ENCODE measurements at places on chromosomes 3 and 15.

DNA sequence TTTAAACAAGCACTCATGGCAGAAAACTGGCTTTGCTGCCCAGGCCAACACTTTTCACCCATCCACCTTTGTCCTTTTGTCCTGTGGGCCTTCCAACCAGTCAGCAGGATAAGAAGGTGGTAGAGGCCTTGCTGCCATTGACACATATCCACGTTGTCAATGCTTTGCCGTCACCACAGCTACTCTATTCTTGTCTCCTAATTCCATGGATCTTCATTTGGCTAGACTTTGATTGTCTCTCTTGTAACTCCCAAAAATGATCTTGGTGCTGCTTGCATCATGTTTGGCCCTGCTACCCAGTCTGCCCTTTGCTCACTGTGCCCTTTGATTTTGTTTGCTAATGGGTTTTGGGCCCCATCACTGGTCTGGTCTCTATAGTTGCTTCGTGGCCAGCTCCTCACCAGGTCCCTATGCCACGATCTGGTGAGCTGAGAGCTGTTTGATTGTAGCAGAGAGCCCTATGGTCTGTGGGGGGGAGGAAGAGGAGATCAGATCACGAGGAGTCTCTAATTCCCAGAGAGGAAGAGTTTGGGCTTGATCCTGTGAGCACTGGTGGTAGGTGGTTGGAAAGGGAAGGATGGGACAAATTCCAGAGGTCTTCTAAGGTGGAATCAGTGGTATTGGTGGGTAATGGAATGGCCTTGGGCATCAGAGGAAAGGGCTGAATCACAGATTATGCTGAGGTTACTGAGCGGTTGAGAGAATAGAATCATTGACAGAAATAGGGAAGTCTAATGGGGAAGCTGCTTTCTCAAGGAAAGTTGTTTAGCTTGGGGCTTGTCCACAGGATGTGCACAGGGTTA lies 40.3 kb downstream of the ABHD2 start:
- no peak for DNase-seq

GRCh38 chr3:143590660-143591059 lies 257.6 kb downstream of the SLC9A9 start:
- DNase-seq: no peak

DNA sequence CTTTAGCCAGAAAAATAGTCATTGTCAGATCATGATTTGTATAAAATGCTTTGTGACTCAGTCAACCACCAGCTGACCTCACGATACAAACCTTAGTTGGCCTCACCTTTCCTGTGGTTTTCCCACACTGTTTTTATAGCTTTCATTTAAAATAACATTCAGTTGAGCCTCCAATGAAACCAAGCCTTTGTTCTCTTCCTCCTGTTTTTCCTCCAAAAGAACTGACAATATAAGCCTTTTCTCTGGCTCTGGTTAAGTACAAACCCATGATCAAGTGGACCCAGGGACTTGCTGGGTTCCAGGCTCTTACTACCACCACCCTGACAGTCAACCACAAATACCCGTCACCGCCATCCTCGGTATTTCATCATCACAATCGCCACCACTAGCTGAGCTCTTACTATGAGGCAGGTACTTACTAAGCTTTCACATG lies 81.7 kb downstream of the TAMM41 start:
- no peak for DNase-seq

GRCh38 chr3:184334470-184335158 lies 2.8 kb upstream of the FAM131A start:
- no peak for DNase-seq

- no peak for DNase-seq
Measured at GRCh38 chr15:58539548-58539947, 107.8 kb downstream of the LIPC start.

- no peak for DNase-seq
Measured at GRCh38 chr3:190644766-190645165, 130.9 kb downstream of the IL1RAP start.

- no peak for DNase-seq
Measured at GRCh38 chr3:143235614-143236204, 116.1 kb downstream of the CHST2 start.

DNA sequence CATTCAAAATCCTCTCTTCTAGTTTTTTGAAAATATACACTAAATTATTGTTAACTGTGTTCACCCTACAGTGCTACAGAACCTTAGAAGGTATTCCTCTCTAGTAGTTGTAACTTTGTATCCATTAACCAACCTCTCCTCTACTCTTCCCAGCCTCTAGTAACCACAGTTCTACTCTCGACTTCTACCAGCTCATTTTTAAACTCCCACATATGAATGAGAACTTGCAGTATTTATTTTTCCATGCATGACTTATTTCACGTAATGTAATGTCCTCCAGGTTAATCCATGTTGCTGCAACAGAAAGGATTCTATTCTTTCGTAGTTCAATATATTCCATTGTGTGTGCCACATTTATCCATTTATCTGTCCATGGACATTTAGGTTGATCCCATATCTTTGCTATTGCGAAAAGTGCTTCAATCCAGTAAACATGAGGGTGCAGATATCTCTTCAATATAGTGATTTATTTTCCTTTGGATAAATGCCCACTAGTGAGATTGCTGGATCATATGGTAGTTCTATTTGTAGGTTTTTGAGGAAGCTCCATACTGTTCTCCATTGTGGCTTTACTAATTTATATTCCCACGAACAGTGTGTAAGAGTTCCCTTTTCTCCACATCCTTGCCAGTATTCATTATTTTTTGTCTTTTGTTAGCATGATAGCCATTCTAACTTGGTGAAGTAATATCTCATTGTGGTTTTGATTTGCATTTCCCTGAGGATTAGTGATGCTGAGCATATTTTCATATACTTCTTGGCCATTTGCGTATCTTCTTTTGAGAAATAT lies 113.7 kb upstream of the SMAD3 start:
- no peak for DNase-seq

- no peak for DNase-seq
Measured at GRCh38 chr3:20236603-20237002, 50.6 kb upstream of the SGO1 start.

GRCh38 chr3:28191363-28191762 lies 50.1 kb upstream of the CMC1 start:
- no peak for DNase-seq

DNA sequence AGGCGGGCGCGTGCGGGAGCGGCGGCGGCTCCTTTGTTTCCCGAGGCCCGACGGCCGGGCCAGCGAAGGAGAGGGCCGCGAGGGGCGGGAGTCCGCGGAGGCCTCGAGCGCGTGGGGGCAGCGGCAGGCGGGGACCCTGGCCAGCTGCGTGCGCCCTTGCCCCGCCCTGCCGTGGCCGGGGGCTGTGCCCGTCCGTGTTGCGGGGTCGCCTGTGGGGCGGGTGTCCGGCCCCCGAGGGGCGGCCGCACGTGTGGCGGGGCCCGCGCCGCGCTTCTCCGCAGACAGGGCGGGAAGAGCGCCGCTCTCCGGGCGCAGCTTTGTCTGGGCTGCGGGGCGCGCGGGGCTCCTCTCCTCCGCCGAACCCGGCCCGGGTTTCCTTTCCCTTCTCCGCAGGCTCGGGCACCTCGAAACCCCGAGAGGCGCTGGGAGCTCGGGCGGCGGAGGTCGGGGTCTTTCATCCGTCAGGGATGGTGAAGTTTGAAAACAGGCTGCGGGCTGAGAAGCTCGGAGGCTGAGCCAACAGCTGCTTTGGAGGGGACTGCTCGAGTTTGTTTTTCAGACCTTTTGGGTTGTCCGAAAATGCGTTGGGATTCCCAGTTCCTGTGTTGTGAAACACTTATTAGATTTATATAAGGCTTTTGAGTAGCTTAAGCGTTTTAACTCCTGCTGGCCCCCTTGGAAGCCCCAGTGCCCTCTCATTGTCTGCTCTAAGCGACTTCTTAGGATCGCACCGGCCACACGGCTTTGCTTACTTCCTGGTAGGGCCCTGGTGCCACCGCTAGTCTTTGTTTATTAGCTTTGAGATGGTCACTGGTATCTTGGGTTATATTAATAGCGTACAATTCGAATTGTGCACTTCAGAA lies 817 bp downstream of the USP3 start:
- peak; percentile 23 for DNase-seq

GRCh38 chr3:131007256-131007655 lies 19.4 kb downstream of the ASTE1 start:
- DNase-seq: no peak

DNA sequence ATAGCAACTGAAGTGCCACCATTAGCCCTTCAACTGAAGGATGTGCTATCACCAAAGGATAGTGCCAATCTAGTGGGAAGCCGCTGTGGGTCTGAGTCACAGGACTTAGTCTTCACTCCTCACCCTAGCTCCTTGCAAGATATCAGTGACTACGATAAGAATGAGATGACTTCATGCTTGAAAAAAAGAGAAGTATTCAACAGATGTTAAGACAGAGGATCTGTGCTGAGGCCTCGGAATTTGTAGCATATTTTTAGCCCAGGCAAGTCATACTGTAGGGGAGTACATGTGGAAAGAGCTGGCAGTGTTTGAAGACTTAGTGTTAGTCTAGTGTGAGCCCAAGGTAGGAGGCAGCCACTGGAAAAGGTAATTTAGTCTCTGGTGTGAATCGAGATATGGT lies 270.7 kb upstream of the LRTM1 start:
- no peak for DNase-seq

- no peak for DNase-seq
Measured at GRCh38 chr15:89787944-89788343, 11.8 kb downstream of the MESP2 start.

DNA sequence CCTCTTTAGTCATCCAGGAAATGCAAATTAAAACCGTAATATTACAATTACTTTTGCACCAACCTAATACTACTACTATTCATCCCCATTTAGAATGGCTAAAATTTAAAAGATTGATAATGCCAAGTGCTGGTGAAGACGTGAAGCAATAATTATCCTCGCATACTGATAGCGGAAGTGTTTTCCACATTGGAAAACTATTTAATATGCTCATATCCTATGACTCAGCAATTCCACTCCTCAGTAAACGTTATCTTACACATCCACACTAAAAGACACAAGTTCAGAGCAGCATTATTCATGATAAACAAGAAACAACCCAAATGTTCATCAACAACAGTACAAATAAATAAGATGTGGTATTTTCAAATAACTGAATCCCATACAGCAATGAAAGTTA lies 70.6 kb downstream of the VPS13C start:
- no peak for DNase-seq

- no peak for DNase-seq
Measured at GRCh38 chr3:30934208-30934550, 39.7 kb upstream of the GADL1 start.

GRCh38 chr3:155360281-155360680 lies 66.8 kb upstream of the STRIT1 start:
- no peak for DNase-seq

DNA sequence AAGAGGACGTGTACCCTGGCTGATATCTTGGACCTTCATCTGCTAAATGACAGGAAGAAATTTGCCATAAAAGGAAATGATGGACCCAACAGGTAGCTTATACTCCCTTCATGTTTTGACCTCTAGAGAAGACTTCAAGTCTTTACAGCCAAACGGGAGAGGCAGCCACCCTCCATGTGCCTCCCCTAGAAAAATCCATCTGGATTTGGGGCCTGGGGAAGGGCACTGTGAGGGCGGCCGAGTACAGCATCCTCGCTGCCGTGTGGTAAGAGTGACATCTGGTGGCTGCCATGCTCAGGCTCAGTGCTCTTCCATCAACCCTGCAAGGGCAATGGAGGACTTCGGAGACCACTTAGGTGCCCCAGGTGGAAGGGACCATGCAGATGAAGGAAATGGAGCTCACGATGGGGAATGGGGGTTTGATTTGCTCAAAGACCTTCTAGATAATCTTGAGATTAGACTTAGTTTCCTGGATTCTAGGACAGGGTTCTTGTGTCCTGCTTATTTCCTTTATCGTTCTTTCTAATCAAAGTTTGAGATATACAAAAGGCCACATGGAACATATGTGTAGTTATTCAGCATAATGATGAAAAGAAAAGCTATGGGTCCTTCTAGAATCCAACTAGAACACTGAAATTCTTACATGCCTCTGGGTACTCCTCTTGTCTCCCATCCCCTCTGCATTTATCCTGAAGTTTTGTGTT lies 44.4 kb downstream of the AQP9 start:
- DNase-seq: no peak

DNA sequence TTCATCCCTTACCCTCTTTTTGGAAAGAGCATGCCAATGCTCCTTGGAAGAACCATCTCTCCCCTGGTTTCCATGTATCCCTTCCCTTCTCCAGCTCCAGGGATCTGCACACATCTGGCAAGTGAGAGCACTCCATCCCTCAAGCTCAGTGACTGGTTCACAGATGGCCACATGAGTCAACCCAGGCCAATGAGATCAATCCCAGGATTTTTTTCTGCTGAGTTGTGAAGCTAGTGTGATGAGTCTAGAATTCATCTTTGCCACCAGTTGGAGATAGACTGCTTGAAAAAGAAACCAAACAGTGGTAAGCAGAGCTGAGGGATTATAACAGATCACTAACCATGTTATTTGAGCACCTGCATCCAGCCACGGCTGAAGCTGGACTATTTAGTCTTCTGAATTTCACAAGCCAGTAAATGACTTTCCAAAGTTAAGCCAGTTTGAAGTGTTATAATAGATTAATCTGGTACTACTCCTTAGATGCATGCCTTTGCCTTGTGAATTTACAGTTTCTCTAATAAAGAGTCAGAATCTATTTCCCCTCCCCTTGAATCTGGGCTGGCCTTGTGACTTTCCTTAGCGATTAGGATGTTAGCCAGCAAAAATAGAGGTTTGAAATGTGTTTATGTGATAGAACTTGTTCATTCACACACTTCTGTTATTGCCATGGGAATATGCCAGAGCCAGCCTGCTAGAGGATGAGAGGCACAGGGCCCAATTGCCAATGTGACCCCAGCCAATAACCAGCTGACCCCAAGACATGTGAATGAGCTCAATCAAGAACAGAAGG lies 159.8 kb downstream of the WNT5A start:
- DNase-seq: no peak

DNA sequence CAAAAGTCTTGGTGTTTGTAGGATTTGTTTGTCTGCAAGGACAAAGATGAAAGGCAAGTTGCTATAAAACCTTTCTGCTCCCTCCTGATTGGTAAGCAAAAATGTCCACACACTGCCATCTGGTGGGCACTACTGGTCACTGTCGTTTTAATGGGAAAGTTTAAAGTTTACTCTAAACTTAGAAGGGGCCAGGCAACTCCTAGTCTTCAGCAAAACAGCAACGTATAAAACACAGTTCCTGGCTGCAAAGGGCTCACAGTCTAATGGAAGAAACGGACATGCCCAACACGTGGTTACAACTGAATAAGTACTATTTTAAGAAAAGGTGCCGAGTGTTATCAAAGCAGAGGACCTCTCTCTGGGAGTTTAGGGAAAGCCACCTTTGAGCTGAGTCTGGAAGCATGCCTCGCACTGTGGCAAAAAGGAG lies 23.7 kb upstream of the TPRG1 start:
- peak; percentile 42 for DNase-seq
